ENCODE measurements at places on chromosomes 16 and 17.

DNA sequence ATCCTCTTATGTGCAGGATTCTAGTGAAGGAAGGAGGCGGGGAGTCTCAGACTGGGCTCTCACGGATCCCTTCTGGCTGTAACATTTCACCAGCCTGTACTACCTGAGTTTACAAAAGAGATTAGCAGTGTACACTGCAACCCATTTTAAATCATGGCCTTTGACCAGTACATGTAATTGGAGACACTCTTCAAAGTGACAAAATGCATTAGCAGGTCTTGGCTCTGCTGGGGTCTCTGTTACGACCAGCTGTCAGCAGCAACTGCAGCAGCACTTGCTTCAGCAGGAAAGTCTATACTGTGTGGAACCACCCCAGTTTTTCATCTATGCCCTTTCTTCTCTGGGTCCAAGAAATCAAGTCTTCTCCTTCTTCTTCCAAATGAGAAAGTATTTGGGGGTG, 322.8 kb upstream of the ASIC2 start:
- DNase-seq, result peak; percentile 17

- no peak for DNase-seq
Observed at GRCh38 chr17:80453126-80453997, 23.0 kb downstream of the NPTX1 start.

DNA sequence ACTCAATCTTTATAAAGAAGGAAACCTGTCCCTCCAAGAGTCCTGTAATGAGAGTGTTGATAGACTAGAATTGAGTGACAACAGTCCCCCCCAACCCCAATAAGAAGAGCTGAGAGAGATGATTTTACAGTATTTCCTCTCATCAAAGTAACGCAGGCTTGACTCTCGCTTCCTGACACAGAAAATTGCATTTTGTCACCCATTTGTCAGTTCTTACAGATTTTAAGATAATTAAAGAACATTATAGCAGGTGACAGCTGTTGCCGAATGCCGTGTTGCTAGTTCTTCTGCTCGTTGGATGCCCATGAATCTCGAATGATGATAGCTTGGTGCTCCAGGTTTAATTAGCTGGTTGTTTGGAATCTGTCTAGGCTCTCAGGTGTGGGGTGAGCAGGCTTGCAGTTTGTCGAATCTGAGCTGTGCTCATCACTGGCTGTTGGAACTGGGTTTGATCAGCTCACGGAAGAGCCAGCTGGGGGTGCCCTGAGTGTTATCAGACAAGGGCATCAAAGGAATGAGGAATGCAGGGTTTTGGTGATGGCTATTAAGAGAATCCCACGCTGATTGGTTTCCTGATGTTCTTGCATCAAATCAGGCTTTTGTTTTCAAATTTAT, 84.8 kb upstream of the CPHXL start:
- no peak for DNase-seq

GRCh38 chr16:54053891-54054820, 232.4 kb downstream of the IRX3 start:
- no peak for DNase-seq

GRCh38 chr16:15988268-15989013, 39.0 kb downstream of the ABCC1 start:
- DNase-seq, result no peak

- DNase-seq, result no peak
Observed at GRCh38 chr16:9124908-9125584, 33.6 kb downstream of the HAPSTR1 start.

DNA sequence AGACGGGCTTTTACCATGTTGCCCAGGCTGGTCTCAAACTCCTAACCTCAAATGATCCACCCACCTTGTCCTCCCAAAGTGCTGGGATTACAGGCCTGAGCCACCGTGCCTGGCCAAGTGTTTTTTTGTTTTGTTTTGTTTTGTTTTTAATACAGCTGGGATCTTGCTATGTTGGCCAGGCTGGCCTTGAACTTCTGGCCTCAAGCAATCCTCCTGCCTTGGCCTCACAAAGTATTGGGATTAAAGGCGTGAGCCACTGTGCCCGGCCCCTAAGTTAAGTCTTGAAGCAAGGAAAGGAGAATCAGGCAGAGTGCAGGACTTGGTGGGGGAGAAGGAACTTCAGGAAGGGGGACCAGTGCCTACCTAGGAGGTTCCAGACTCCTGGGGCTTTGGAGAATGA, 51.7 kb upstream of the NOL11 start:
- no peak for DNase-seq

DNA sequence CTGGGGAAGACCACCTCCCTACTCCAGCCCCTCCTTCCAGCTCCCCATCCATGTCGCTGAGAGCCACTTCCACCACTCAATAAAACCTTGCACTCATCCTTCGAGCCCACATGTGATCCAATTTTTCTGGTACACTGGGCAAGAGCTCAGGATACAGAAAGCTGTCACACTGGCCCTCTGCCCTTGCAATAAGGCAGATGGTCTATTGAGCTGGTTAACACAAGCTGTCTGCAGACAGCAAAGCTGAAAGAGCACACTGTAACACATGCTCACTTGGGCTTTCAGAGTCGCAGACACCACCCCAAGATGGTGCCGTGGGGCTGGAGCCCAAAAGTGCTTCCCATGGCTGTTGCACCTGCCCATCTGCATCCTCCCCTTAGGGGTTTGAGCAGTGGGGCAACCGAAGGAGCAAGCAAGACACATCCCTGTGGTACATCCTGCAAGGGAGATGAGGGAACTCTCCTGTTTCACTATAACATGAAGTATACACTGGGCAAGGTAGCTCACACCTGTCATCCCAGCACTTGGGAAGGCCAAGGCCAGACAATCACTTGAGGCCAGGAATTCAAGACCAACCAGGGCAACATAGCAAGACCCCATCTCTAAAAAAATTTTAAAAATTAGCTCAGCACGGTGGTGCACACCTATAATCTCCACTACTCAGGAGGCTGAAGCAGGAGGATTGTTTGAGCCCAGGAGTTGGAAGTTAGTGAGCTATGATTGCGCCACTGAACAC, 52.8 kb upstream of the C17orf78 start:
- DNase-seq, result no peak

GRCh38 chr17:37713028-37713431, 31.8 kb downstream of the HNF1B start:
- no peak for DNase-seq

- no peak for DNase-seq
Observed at GRCh38 chr17:16877099-16877498, 94.8 kb downstream of the TNFRSF13B start.

- DNase-seq, result no peak
Observed at GRCh38 chr17:49821916-49822315, 26.0 kb downstream of the TAC4 start.

DNA sequence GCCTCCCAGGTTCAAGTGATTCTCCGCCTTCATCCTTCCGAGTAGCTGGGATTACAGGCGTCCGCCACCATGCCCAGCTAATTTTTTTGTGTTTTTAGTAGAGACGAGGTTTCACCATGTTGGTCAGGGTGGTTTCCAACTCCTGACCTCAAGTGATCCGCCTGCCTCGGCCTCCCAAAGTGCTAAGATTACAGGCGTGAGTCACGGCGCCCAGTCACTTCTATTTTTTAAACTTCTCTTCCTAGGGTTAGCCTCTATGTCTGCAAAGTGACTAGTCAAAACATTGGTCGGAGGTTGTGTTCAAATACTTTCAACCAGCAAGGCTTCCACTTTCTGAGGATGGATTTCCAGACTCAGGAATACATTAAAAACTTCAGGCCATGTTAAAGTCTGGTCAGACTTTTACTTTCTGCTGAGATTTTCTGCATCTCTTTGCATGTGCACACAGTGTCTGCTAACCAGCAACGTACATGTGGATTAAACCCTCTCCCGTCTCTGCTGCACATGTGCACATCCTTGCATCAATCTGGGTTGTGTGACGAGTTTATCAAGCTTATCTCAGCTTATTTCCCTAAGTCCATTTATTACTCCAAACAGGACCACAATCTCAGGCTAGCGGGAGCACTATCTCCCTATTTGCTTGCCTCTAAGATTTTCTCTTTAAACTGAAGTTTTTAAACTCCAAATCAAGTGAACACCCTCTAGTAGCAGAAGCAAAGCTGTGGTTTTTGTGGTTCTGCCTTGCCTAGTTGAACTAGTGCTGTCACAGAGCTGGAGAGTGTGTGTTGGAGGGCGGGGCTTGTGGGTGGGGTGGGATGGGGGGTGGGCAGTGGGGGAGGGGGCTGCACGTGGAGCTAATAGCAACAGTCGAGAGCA, 525.2 kb upstream of the GOT2 start:
- no peak for DNase-seq

DNA sequence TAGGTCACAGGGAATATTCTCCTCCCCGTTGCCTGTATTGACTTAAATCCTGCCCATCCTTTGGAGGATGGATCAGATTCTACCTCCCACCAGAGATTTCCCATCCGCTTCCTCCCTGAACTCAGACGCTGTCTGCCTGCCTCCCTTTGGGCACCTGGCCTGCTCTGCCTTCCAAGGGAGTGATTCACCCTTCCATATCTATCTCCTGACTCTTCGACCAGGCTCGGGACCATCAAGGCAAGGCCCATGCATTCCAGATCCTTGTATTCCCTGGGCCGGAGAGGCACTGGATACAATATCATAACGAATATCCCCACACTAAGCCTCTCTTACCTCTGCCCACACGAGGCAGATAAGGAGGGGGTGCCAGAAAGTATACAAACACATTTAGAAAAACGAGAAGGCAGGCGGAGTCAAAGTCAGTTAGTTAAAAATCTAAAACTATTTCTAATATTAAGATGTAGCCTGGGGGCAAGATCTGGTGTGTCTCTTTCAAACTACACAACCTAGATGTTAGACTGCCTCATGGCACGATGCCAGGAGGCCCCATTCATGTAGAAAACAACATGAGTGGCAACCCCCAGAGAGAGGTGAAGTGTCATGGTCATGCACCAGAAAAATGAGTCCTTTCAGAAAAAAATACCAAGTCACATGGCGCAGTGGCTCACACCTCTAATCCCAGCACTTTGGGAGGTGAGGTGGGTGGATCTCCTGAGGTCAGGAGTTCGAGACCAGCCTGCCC, 9.2 kb downstream of the PMP22 start:
- no peak for DNase-seq

DNA sequence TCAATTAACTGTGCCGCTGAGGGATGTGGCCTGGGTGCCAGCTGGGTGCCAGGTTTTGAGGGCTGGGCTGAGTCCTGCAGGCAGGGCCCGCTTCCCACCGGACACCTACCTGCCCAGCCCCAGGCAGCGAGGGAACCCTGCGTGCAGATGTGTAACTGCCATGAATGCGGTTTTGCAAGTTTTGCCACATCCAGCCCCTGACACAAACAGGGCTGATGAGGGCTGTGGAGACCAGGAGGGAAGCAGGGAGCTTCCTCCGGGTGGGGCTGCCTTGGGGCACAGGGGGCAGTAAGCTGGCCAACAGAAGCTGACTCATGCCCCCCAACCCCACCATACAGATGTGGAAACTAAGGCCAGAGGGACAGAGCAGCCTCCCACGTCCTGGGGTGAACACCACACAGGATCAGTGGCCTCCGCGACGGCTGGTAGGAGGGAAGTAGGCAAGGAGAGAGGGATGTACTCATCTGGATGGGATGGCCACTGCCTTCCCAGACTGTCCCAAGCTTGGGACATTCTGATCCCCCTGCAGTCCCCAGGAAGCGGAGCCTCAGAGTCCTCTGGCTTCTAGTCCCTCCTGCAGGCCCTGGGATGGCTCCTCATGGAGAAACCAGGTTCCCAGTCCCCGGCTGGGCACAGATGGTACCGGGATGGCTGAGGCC, 1.6 kb downstream of the UBALD1 start:
- no peak for DNase-seq

GRCh38 chr16:29791845-29792807, 1.6 kb downstream of the KIF22 start:
- no peak for DNase-seq

- no peak for DNase-seq
Observed at GRCh38 chr17:39183045-39183444, 14.4 kb downstream of the CACNB1 start.

DNA sequence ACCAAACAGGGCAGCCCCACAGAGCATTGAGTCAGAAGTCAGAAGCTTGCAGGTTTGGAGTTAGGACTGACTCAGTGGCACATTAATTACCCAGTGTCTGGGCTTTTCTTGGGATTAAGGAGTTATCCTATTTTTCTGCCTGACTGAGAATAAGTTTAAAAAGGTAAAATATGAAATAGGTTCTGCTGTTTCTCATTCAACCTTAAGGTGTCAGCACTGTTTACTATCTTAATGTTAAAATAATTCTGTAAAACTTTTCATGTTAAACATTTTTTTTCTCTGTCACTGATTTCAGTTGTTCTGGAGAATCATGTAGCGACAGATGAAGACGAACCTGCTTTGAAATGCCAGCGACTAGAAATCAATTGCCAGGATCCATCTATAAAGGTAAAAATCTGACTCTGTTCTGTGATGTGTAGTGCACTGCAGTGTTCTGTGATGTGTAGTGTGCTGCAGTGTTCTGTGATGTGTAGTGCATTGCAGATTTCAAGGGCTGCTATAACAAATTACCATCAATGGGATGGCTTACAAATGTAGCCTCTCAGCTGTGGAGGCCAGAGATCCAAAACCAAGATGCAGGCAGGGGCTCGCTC, 128.0 kb downstream of the LAT start:
- DNase-seq, result no peak

GRCh38 chr16:4917117-4917516, 19.8 kb downstream of the PPL start:
- DNase-seq, result no peak

DNA sequence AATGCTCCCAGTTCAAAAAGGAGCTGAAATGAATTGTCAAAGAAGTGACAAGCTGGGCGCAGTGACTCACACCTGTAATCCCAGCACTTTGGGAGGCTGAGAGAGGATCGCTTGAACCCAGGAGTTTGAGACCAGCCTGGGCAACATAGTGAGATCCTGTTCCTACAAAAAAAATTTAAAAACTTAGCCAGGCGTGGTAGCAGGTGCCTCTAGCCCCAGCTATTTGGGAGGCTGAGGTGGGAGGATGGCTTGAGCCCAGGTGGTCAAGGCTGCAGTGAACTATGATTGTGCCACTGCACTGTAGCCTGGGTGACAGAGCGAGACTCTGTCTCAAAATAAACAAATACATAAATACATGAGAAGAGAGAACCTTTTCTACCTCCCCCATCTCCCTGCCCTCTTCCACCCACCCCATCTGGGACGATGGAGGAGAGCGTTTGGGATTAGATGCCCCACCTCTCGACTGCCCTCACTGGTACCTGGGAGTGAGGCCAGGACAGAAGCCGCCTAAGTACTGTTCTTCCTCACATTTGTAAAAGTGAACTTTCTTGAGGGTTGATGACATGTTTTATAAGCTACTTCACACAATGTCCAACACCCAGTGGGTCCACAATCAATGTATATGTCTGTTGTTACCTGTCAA, 2.4 kb downstream of the IL4R start:
- DNase-seq, result no peak
